Smooth muscle cell of the brain vasculature (primary cell): ENCODE measurements at places on chromosomes 3 and 15.
A peak's percentile ranks its signal among the peaks of the same experiment; 100 is the strongest.

DNA sequence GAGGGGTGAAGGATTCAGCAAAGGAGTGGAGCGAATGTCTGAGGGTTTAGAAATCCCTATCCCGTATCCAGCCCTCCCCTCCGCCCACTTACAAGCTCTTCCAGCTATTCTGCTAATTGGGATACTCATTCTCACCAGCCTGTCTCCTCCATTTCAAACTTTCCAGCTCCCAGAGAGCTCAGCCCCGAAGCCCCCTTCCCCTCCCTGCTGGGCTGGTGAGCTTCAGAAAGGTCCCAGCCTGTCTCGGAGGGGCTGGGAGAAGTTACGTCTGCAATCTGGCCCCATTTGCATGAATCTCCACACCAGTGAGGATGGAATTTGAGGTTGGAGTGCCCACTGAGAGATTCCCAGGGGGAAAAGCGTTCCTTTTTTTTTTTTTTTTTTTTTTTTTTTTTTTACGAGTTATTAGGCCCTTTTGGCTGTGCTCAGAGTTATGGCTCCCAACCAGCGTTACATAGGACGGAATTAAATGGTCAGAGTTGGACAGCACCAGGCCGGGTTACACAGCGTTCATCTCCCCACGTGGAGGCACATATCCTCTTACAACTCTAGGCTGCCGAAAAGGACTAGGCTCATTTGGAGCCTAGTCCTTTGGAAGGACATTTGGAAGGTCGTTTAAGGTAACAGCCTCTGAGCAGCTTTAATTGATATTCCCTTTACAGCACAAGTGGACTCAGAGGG lies 34.6 kb downstream of the FGD5 start:
- no peak for DNase-seq

DNA sequence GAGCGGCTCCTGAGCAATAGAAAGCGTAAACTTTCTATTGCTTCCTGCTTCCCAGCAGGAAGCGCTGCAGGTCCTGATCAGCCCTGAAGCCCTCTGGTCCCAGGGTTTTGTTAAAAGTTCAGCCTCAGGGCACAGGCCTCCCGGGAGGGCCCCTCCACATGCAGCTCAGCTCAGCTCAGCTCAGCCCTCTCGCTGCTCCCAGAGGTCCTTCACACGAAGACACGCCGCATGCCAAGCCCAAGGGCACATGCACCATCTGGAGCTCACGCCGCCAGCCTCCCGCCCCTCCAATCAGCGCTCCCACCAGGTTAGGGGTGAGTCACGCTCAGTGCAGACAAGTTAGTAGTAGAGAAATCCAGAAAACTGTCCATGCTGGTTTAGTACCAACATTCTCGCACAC lies 12.7 kb downstream of the TKT start:
- DNase-seq = peak; percentile 59

- no peak for DNase-seq
Observed at GRCh38 chr3:46717447-46718231, at the start of gene PRSS50. Gene PRSS50, minus strand, starts transcription at chr3:46717869. Its CDS starts 45 bp downstream, at chr3:46717824.

- DNase-seq = no peak
Observed at GRCh38 chr3:112504123-112504522, 4.9 kb upstream of the BTLA start.

DNA sequence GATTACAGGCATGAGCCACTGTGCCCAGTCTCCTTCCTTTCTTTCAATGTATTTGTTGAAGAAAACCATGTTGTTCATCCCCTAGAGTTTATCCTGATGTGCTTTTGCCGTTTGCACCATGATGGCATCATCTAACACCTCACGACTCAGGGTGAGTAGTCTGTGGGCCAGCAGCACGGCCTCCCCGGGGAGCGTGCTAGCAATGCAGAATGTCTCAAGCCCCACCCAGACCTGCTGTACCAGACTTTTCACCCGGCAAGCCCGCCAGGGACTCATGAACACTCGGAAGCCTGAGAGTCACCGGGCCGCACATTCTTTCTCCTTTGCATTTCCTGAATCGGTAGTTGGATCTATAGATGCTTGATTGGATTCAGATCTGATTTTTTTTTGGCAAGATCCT lies 64.6 kb downstream of the RPN1 start:
- DNase-seq = no peak

GRCh38 chr15:69744391-69745162 lies 292.0 kb downstream of the RPLP1 start:
- DNase-seq = no peak

GRCh38 chr15:99132122-99132521 lies 27.2 kb downstream of the SYNM start:
- no peak for DNase-seq

- no peak for DNase-seq
Observed at GRCh38 chr15:44545913-44546802, 9.2 kb downstream of the EIF3J start.

GRCh38 chr3:16945330-16945729 lies 60.6 kb downstream of the PLCL2 start:
- peak; percentile 31 for DNase-seq

DNA sequence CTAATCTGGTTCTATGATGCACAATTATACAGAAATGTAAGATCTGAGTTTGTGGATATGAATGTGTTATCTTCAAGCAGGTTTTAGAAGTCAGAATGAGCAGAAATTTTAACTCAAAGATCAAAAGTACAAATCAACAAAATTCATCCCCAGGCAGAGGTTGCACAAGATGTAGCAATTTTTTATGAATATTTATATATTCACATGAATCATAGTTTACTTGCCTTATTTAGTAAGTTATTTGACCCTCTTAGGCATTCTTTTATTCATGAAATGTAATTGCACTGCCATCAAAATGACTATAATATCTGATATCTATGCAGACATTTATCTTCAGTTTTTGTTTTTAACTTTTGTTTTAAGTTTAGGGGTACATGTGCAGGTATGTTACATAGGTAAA lies 103.1 kb upstream of the DAZL start:
- no peak for DNase-seq

DNA sequence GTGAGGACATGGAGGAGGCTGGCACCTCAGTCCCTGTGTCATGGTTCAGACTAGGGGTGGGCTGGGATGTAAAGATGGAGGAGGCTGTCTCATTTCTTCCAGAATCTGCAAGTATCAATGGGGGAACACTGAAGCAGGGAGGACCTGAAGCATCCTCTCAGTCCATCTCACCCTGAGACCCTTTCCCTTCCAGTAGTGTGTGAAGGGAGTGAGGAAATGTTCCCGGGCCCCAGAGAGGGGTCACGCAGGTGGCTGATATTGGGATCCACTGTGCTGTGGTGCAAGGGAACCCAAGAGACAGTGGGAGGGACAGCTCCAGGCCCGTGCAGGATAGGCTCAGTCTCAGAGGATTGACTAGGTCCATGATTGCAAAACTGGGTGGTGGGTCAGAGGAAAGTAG lies 72.2 kb upstream of the ADPGK start:
- no peak for DNase-seq

DNA sequence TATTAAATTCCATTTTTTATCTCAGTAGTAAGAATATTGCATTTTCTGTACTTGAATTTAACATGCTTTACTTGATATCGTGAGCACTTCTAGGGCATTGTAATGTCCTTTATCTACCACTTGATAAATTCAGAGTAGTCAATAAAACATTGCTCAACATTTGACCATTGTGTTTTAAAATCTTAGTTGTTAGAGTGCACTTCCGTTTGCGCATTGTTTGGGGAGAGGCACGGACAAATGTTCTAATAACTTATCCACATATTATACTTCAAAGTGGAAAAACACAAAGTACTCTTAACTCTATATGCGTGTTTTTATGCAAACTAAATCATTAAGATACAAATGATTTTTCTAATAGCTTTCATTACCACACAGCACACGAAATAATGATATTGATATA lies 419 bp downstream of the FAM227B start:
- no peak for DNase-seq

- DNase-seq = no peak
Observed at GRCh38 chr3:148953094-148953493, 38.2 kb upstream of the GYG1 start.

DNA sequence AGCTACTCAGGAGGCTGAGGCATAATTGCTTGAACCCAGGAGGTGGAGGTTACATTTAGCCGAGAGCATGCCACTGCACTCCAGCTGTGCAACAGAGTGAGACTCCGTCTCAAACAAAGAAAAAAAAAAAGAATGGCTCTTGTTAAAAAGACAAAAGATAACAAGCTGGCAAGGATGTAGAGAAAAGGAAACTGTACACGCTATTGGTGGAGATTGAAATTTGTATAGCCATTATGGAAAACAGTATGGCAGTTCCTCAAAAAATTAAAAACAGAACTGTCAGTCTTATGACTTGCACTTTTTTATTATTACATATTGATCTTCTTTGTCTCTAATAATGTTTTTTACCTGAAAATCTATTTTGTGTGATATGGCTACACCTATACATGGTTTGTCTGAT lies 41.9 kb downstream of the MEX3B start:
- DNase-seq = no peak

- DNase-seq = no peak
Observed at GRCh38 chr15:39581242-39581792, 438 bp downstream of the THBS1 start.

GRCh38 chr3:107637416-107638183 lies 114.8 kb downstream of the BBX start:
- no peak for DNase-seq

- no peak for DNase-seq
Observed at GRCh38 chr15:33145447-33145846, 49.1 kb downstream of the FMN1 start.

GRCh38 chr3:33050071-33050653 lies 46.8 kb downstream of the GLB1 start:
- no peak for DNase-seq

DNA sequence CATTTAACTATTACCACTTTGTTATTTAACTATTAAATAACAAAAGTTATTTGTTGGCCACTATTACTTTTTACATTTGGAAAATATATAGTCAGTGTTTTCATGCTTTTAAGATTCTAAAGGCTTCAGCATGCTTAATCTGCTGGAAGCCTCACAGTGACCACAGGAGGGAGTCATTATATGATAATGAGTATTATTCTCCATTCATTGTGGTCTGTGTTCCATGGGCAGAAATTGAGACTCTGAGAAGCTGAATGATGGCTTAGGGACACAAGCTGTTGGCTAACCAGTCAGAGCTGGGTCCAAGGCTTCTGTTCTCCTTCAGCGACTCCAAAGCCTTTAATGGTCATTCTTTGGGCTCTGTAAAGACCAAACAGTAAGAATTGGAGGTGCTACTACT lies 64.7 kb downstream of the BFSP2 start:
- no peak for DNase-seq

- DNase-seq = peak; percentile 37
Observed at GRCh38 chr3:134426660-134427181, 52.5 kb upstream of the AMOTL2 start.

DNA sequence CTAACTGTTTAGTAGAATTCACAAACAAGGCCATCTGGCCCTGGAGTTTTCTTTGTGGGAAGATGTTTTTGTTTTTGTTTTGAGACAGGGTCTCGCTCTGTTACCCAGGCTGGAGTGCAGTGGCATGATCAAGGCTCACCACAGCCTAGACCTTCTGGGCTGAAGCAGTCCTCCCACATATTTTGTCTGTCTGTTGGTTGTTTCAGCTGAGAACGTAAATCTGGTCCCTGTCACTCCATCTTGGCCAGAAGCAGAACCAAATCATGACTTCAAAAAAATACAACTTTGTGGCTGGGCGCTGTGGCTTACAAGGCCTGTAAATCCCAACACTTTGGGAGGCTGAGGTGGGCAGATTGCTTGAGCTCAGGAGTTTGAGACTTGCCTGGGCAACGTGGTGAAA lies 27.1 kb downstream of the MRAS start:
- no peak for DNase-seq

DNA sequence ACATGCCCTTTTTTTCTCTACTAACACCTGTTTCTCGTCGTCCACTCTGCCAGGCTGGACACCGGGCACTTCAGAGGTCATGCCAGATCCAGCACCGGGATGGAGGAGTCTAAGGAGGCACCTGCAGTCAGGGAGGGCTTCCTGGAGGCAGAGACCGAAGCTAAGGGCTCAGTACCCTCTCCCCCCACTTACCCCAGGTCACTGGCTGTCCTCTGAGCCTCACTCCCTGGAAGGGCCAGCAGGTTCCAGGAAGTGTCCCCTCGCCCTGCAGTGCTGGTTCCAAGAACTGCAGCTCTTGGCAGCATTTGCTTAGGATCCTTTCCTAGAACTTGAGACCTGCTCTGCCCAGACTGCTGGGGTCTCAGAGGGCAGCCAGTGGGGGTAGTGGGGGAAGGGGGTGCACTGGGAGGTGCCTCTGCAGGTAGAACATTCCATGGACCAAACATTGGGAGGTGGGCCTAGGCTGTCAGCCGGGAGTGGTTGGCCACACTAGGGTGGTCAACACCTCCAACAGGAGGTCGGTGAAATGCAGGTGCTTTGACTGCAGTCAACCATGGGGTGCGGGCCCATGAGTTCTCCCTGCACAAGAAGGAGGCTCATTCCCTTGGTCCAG lies 11.3 kb downstream of the CISH start:
- no peak for DNase-seq

DNA sequence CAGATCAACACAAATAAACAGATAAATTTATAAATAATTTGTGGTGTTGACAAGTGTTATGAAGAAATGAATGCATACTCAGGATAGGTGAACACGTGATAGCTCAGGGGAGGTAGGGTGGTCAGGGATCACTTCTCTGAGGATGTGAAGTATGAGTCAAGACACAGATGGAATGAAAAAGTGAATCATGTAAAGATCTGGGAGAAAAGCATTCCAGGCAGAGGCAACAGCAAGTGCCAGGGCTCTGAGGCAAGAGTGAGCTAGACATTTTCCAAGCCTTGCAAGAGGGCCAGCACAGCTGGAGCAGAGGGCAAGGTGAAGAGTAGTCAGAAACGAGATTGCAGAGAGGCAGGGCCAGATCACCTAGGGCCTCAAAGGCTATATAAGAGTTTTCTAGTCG lies 177.8 kb downstream of the WNT5A start:
- DNase-seq = no peak

DNA sequence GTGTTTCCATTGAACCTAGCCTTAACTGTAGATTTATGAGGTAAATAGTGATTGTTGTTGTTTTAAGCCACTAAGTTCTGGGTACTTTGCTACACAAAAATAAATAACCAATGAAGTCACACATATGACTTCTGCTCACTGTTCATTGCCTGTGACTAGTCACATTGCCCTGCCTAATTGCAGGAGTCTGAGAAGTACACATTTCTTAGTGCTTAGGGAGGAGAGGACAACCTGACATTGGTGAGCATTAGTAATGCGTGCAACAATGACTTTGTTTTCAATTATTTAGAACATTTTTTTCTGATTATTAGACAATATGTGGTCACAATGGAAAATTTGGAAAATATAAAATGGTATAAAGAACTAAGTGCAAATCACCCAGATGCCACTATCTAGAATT lies 133.2 kb upstream of the DAZL start:
- DNase-seq = no peak

GRCh38 chr3:96991800-96992365 lies 177.5 kb downstream of the EPHA6 start:
- DNase-seq = no peak
